ENCODE measurements at places on chromosomes 16 and 17.

- no peak for DNase-seq
Observed at GRCh38 chr16:26365161-26365940, 673.6 kb downstream of the HS3ST4 start.

DNA sequence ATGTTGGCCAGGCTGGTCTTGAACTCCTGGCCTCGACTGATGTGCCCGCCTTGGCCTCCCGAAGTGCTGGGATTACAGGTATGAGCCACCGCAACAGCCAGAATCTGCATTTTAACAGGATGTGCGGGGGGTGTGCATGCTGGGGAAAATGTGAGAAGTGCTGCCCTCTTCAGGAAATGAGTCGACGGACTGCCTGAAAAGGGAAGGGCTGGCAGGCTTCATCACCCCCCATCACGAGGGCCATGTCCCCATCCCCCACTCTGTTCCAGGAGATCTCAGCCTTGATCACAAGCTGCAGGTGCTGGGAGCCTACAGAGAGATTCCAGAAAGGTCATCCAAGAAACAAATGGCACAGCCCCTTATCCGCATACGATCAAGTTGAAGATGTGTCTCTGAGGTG lies 195.3 kb upstream of the RPL38 start:
- DNase-seq: no peak

- DNase-seq: no peak
Observed at GRCh38 chr17:46216682-46217081, 23.5 kb upstream of the KANSL1 start.

- DNase-seq: no peak
Observed at GRCh38 chr17:38609280-38610031, 3.7 kb upstream of the SRCIN1 start.

DNA sequence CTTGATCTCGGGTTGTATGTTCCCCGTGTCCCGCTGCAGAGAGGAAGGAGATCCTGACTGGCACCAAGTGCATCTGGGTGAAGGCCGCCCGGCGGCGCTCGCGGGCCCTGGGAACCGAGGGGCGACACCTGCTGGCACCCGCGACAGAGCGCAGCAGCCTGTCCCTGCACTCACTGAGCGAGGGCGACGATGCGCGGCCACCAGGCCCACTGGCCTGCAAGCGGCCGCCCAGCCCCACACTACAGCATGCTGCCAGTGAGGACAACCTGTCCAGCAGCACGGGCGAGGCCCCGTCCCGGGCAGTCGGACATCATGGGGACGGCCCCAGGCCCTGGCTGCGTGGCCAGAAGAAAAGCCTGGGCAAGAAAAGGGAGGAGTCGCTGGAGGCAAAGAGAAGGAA lies 7.5 kb downstream of the BTBD17 start:
- DNase-seq: no peak

DNA sequence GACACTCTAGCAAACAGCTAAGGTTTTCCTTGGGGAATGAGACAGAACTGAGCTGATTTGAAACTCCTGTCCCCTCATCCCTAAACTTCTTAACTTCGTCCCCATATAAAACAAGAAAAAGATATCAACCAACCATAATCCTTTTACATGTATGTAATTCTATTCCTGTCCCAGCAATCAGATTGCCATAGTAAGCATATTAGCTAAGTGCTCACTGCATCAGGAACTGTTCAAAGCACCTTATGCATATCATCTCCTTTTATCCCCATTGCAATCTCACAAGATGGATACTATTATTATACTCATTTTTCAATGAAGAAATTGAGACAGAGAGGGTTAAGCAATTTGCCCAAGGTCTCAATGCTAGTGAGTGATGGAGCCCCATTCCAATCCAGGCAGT lies 6.8 kb downstream of the KIF18B start:
- DNase-seq: no peak

- no peak for DNase-seq
Observed at GRCh38 chr17:13939222-13939621, 130.1 kb upstream of the COX10 start.
